Eye (tissue), 1 donor: ENCODE measurements at places on chromosomes 7 and 10.

GRCh38 chr7:32228601-32229000, 158.4 kb upstream of the PDE1C start:
- DNase-seq = no peak

- DNase-seq = no peak
Observed at GRCh38 chr10:5904227-5904626, 14.2 kb downstream of the FBH1 start.

DNA sequence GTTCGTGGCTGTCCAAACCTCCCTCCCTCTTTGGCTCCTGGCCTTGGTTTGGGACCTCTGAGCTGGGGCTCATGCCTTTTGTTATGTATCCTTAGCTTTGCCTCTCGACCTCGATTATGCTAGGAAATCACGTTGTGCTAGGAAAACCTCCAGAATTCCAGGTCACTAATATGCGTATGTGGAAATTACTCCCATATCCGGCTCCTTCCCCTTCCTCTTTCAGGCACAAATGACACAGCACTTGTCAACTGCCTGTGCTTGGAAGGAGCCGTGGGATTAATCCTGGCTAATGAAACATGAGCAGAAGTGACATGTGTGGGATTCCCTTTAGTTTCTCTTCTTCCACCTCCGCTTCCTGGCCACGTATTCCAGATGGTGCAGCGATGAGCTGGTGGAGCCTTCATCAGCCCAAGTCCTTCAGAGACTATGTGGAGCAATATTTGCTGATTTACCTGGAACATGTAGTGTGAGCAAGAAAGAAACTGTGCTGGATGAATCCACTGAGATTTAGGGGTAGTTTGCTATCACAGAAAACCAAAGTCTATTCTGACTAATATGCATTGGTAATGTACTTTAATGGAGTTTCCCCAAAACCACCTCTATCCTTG, 149.2 kb downstream of the REEP3 start:
- peak; percentile 51 for DNase-seq

DNA sequence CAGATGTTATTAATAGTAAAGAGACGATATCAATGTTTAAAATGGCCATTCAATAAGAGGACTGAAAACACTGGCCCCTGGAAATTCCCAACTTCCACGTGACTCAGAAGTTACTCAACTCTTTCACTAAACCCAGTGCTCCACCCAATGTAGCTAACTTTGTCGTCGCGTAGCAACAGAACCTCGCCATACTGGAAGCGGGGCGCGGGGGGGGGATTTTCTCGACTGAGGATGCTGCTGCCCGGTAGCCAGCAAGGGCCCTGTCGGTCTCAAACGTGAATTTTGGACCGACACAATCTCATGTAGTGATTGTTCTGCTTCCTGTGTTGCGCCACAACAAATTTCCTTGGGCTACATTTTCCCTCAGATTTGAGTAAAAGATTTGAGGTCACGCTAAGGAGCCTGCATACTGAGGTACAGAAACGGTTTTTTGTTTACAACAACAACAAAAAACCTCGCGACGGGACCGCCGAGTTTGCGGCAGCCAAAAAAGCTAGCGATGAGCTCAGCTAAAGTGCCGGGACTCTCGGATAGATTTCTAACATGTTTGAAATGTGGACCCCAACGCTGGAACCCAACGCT, 977 bp upstream of the SFR1 start:
- peak; percentile 95 for DNase-seq

- DNase-seq = peak; percentile 30
Observed at GRCh38 chr10:133275684-133276092, 980 bp downstream of the ADAM8 start.

DNA sequence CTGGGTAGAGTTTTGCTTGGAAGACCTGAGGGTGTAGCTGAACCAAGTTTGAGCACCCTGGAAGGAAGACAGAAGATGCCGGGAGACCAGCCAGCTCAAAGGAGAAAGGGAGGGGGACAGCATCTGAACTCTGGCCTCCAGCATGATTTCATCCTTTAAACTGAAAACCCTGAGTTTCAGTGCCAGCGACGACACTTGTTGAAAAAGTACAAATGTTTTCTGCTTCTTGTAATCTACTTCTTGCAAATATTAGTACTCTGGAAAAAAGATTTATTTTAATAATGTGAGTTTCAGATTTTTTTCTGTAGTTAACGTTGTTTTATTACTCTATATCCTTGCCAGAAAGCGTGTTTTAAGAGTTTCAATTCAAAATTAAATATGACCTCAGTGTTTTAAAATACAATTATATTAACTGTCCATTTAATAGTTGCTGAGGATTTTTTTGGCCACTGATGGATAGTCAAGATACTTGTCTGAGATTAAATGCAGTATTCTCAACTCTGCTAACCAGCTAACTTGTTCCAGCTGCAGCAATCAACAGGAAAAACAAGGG, 227.7 kb downstream of the MGMT start:
- peak; percentile 79 for DNase-seq

DNA sequence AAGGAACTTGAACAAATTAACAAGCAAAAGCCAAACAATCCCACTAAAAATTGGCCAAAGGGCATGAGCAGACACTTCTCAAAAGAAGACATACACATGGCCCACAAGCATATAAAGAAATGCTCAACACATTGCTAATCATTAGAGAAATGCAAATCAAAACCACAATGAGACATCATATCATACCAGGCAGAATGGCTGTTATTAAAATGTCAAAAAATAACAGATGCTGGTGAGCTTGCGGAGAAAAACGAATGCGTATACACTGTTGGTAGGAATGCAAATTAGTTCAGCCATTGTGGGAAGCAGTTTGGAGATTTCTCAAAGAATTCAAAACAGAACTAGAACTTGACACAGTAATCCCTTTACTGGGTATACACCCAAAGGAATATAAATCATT, 311.7 kb upstream of the HPS1 start:
- no peak for DNase-seq

GRCh38 chr10:60299961-60300883, 89.5 kb downstream of the ANK3 start:
- DNase-seq = peak; percentile 44

GRCh38 chr7:16685535-16685934, 39.6 kb downstream of the BZW2 start:
- no peak for DNase-seq

GRCh38 chr7:66617295-66617694, 11.4 kb upstream of the KCTD7 start:
- no peak for DNase-seq

DNA sequence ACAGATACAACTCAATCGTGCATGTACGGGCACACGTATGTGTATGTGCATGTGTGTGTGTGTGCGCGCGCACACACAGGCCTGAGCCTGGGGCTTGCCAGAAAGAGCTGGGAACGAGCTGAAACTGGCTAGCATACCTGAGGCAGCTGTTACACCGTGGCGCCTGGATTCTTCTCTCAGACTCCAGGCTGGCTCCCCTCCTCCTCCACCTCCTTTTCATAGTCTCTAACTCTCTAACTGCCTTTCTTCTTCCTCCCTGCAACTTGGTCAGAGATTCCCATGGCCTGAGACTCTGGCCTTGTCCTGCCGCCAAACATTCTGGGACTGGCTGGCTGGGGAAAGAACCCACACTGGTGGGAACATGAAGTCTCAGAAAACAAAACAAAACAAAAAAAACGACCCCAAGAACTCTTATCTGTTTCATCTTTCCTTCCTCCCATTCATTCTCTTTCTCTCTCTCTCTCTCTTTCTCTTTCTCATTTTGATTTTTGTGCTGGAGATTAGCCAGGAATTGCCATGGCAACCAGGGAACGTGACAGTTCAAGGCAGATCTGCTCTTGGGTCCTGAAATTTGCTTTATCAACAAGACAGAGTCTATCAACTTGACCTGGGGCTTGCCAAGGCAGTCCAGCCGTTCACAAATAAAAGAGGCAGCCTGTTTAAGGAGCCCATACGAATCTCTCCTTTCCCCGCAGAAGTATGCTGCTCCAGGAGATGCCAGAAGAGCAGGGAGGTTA, 76.8 kb upstream of the SEM1 start:
- peak; percentile 51 for DNase-seq

GRCh38 chr7:87850836-87851593, 25.1 kb downstream of the SLC25A40 start:
- no peak for DNase-seq

DNA sequence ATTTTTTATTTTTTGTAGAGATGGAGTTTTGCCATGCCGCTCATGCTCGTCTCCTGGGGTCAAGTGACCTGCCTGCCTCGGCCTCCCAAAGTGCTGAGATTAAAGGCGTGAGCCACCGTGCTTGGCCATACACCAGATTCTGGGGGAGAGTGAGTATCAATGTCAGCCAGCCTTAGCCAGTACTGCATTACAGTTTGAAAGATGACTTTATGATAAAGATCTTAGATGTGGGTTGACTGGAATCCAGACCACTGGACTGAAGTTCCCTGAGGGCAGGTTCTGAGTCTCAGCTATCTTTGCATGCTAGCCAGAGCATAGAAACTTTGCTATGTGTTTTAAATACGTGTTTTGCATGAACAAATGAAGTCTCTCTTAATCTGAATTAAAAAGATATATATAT, 117.2 kb upstream of the EFCAB10 start:
- no peak for DNase-seq

- DNase-seq = no peak
Observed at GRCh38 chr7:45026984-45027773, 27.2 kb downstream of the CCM2 start.

DNA sequence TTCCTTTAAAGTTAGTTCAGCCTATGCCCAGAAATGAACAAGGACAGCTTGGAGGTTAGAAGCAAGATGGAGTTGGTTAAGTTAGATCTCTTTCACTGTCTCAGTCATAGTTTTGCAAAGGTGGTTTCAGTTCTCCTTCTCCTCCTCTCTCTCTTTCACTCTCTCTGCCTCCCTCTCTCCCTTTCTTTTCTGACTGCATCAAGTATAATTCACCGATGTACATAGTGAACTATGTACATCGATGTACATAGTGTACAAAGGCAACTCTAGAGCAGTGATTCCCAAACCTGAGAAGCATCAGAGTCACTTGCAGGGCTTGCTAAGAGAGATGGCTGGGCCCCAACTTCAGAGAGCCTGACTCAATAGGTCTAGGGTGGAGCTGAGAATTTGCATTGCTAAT, 1259.7 kb downstream of the TYW1 start:
- DNase-seq = no peak
